ENCODE measurements at places on chromosomes 2 and 18.

- no peak for DNase-seq
These were observed 107.4 kb downstream of the COBLL1 start for GRCh38 chr2:164734196-164734595.

DNA sequence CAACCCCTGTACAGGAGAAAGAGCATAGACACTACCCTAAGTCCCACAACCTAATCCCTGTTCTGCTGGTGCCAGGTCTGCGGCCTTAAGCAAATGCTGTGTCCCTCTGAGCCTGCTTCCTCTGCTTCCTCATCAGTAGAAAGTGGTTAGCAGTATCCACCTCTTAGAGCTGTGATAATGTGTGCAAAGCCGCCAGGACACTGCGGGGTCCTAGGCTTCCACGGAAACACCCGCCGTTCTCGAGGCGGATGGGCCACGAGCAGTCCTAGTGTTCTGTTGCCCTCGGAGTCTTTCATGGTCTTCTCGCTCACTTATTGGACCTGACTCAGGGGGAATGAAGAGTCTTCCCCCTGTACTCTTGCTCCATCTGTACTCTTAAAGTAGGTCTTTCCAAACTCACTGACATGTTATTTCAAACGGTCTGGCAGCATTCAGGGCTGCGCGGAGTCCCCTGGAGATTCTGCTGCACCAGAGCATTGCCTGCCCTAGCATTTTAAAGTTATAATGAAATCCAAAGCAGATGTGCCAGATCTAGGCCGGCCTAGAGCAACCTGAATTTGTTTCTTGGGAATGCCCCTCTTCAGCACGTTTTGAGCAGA, 107.2 kb upstream of the ZNF236 start:
- no peak for DNase-seq

DNA sequence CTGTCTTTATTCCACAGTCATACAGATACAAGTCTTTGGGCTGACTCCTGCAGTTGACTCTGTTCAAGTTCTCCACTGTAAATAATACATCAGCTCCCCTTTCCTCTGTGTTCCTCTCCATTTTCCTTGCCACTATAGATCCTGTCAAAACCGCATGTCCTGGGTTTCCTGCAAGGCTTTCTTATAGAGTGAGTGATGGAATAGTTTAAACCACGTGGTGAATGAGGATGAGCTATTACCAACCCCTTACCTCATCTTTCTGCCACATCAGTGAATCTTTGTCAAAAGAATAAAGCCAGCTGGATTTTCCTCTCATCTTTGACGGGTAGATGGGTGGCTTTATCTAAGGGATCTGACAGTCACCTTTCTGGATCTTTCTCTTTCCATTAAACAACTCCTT, 3.9 kb upstream of the GALNT14 start:
- no peak for DNase-seq

- DNase-seq, result no peak
These were observed 310.7 kb downstream of the CLIP4 start for GRCh38 chr2:29425866-29426265.

GRCh38 chr2:131103165-131103564, 2.0 kb upstream of the PLEKHB2 start:
- DNase-seq, result no peak

DNA sequence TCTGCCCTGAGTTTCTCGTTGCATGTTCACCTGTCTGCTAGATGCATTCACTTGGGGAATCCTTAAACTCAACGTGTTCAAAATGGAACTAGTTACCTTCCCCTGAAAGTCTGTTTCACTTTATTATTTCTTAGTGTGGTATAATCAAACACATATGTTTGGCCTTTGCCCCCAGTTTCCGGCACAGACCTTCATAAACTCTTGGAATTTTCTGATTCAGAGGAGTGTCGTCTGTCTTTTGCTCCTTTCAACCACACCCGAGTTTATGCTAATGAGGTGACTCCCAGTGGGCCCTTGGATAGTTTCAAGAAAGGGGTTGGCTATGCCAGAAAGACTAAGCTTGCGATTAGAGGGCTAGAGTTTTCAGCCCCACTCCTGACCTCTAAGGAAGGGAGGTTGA, 198.9 kb downstream of the CDCA7 start:
- DNase-seq, result no peak

GRCh38 chr18:28666216-28666615, 489.3 kb upstream of the CDH2 start:
- no peak for DNase-seq

DNA sequence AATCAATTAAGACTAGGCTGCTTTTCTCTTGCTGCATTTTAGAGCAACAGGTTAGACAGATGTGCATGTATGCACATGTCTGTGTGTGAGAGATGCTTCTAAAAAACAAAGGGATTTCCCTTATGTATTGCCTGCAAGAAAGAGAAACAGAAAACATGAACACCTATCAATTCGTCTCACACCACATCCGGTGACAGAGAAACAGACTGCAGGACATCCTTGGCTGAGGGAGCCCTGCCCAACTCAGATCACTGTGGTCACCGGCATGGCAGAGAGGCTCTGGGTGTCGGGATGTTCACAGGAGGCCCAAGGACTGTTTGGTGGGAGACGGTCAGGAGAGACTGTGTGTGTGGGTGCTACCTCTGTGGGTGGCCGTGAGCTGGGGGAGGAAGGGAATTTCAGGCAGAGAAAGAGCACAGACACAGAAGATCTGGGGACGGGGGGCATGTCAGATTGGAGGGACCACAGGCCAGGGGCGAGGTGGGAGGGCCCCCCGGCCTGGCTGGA, 24.9 kb downstream of the FHL2 start:
- peak; percentile 24 for DNase-seq

- no peak for DNase-seq
These were observed 118.5 kb upstream of the ZFP36L2 start for GRCh38 chr2:43344868-43345373.

DNA sequence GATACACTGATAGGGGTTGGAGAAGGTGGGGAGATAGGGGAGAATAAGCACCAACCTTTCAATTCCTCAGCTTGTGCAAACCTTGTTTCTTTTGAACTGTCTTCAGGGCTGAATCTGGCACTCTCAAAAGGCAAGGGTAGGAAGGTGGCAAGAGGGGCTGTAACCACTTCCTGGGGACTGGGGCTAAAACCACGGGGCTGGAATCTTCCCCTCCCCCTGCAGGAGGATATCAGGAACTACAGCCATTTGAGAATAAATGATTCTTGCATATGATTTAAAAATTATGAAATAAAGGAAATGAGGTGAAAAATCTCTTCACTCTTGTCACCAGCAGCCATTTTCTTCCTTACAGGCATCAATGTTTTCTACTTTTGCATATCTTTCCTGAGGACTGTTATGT, 50.8 kb downstream of the ATOH8 start:
- DNase-seq, result peak; percentile 50

GRCh38 chr2:10787176-10787968, 25.2 kb downstream of the PDIA6 start:
- no peak for DNase-seq

- DNase-seq, result no peak
These were observed 87.3 kb upstream of the GPR45 start for GRCh38 chr2:105154119-105154818.
